A172 (cell line): ENCODE measurements at places on chromosomes 6 and 20.

DNA sequence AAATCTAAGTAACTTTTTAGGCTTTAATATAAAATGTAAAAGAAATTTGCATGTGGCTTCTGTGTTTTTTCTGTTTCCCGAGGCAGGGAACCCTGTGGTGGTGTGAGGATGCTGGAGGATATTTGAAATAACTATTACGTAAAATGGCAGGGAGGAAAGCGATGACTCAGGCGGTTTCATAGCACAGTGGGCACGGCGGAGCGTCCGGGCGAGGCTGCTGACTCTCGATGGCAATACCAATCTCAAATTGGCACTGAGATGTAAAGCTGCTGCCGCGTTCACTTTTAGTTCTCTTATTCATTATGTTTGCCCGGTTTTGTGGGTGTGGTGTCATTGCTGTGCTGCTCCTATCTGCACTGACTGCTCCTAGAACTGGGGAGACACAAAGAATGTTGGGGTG lies 254.3 kb downstream of the THBS2 start:
- peak; percentile 43 for DNase-seq

- DNase-seq = no peak
These were observed 10.4 kb upstream of the SUMO4 start for GRCh38 chr6:149389509-149390297.

GRCh38 chr6:167794161-167795157 lies 32.3 kb upstream of the AFDN start:
- no peak for DNase-seq

DNA sequence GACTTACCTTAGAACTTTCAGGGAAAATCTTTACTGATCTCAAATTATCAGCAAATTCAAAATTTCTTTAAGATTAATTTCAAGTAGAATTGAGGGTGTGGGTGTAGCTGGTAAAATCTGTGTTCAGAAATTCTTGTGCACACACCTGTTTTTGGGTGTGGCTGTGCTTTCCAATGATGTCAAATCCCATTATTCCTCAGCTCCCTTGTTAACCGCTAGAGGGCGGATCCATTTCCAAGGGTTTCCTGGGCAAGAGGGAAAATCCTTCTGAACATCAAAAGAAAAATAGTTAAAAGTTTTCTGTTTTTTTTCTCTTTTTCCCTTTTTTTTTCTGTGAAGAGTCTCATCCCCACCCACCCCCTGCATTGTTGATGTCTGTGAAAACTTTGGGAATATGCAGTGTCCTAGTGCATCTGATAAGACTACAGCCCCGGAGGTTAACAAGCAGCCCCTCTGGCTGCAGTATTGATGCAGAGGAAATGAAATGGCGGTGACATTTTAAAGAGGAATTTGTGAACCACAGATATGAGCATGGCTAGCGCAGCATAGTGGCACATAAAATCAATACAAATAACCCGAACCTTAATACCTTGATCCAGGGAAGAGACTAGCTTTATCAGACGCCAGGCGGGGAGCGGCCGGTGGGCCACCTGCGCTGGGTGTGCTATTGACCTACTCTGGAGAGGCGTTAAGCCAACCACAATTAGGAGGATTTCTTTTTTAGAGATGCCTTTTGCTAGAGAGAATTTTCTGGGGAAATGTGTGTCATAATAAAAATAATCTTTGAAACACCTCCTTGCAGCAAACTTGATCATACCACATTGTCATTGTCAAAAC lies 130.9 kb downstream of the FOXA2 start:
- DNase-seq = peak; percentile 32

- peak; percentile 27 for DNase-seq
These were observed 35.8 kb downstream of the TBX18 start for GRCh38 chr6:84728602-84729001.

- no peak for DNase-seq
These were observed 424.5 kb downstream of the HTR1B start for GRCh38 chr6:77038807-77039206.

DNA sequence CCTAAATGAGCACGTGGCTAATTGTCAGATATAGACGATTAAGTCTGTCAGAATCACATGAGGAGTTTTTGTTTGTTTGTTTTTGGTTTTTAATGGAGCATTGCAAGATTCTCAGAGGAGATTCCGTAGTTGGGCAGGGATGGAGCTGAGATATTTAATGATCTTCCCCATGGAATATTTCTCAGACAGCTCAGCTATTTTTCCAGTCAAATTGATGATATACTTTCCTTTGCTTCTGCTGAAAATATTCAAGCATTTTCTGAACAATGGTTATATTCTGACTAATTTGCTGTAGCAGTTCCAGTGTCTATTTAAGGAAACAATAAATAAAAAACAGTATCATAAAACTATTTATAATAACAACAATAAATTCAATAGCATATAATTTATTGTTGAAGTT lies 348.4 kb downstream of the KIF16B start:
- no peak for DNase-seq

- no peak for DNase-seq
These were observed 654.1 kb upstream of the MARCKS start for GRCh38 chr6:113202852-113203714.

- peak; percentile 28 for DNase-seq
These were observed 174.5 kb upstream of the SNX9 start for GRCh38 chr6:157648561-157648960.

DNA sequence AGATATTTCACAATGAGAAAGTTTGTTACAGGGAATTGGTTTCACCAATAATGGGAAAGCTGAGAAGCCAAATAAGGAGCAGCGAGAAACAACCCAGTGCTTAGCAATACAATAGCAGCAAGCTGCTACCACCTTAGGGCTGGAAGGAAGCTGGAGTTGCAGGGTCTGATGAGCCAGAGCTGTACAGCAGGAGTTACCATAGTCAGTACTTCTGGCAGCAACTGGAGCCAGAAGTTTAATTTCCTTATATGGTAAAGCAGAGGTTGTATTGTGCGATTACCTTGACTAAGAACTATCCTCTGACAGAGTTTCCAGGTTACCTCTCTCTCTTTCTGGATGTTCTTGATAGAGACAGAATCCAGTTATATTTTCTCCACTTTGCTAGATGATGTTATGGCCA lies 137.1 kb upstream of the OLIG3 start:
- DNase-seq = no peak

DNA sequence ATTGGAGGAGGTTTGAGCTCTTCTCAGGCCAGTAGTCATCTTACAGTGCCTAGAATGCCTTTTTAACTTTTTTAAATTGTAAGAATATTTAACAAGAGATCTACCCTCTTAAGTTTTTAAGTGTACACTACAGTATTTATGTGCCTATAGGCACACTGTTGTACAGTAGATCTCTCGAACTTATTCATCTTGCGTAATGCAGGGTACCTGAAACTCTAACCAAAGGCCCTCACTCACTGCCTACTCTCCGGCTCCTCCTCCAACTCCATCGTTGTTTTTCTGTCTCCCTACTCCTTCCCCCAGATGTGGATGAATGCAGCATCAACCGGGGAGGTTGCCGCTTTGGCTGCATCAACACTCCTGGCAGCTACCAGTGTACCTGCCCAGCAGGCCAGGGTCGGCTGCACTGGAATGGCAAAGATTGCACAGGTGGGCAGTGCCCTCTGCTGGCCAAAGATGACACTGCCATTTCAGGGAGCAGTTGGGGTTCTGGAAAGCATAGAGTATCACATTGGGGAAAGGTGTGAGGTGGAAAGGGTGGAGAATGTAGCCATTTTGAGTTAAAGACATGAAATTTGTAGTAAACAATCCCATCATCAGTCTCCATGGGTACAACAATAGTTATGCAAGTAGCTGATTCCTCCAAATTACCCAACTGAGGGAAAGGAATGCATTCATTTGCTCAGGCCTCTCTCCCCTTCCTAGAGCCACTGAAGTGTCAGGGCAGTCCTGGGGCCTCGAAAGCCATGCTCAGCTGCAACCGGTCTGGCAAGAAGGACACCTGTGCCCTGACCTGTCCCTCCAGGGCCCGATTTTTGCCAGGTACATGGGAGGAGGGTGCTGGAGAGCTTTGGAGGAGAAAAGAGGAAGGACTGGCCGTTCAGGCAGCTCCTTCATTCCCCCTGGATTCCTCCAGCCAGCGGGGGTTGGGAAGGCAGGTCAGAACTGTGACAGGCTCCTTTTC lies 18.4 kb upstream of the ZNF76 start:
- DNase-seq = peak; percentile 39

GRCh38 chr20:59625214-59625922 lies 21.0 kb downstream of the PHACTR3 start:
- DNase-seq = no peak

DNA sequence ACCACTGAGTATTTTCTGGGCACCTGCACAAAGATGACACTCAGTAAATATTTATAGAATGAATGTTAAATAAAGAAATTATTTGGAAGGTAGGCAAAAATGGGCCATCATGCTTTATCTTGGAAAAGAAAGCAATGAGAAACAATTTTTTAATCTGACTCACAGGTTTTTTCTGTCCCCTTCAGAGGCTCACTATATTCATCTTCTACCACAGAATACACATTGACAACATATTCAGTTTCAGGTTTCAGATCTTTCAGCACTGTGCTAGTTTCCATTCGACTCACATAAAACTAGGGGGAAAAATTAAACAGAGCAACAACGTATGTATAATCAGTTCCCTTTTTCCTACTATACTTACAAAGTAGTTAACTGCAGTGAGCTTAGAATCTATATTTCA lies 58.3 kb downstream of the COL12A1 start:
- no peak for DNase-seq

DNA sequence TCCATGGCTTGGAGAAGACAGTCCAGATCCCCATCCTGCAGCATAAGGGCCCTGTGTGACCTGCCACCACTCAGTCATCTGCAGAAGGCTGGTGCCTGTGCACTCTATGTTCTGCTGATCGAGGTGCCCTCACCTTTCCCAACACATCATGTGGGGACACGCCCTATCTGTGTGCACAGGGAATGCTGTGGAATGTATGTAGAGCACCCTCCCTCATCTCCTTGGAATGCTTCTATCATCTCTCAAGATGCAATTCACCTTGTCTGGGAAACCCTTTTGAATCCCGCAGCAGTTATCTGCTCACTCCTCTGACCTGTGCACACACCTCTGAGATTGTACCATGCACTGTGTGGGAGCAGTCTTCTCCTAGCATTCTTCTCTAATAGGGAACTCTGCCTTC lies 207.2 kb upstream of the SSTR4 start:
- DNase-seq = no peak

GRCh38 chr6:41818271-41819054 lies 31.0 kb downstream of the TOMM6 start:
- DNase-seq = no peak

- DNase-seq = peak; percentile 23
These were observed 903 bp downstream of the CNKSR3 start for GRCh38 chr6:154509421-154510143.

- DNase-seq = no peak
These were observed 9.3 kb upstream of the FBXO9 start for GRCh38 chr6:53055873-53056272.

- no peak for DNase-seq
These were observed 44.6 kb downstream of the TAF4 start for GRCh38 chr20:62020935-62021701.

- no peak for DNase-seq
These were observed 62.9 kb upstream of the MOCS1 start for GRCh38 chr6:39997101-39997635.

DNA sequence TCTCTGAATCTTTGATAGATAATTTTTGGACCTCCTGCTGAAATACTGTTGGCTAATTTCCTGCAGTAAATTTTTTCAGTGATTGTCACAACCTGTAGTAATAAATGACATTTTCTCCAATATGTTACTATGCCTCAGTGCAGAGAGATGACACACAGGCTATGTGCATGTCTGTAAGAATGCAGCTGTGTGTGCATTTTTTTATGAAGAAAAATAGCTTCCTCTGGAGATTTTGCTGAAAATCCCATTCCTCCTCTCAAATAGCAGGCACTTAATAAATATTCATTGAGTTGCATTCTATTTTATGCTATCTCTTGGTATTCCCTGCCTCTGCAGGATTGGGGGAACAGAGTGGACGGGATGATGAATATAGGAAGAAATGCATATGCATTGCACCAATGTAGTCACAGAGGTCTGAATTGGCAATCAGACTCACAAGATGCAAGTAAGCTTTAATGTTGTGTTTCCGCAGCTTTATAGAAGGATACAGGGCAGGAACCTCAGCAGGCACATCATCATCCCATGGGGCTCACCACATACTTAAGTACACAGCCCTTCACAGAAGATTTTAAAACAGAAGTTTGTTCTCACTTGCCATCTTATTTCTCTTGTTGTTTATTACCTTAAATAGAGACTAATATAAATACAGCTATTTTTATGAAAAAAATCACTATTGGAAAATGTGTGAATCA lies 474.7 kb downstream of the EPM2A start:
- no peak for DNase-seq

DNA sequence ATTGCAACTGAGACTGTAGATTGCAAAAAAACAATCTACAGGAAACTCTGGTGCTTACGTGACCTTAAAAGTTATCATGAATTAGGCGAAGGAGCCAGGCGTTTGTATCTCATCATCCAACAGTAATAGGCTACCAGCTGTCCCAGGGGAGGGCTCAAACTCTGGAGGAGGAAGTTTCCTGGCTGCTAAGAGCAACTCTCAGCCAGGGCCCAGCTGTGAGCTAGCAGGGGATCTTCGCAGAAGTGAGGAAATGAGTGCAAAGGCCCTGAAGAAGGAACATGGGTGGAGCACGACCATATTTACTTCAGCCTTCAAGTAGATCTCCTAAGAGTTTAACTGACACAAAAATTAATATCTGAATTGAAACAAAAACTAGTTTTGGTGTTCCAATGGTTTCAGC lies 686.9 kb upstream of the MAP3K7 start:
- DNase-seq = no peak

DNA sequence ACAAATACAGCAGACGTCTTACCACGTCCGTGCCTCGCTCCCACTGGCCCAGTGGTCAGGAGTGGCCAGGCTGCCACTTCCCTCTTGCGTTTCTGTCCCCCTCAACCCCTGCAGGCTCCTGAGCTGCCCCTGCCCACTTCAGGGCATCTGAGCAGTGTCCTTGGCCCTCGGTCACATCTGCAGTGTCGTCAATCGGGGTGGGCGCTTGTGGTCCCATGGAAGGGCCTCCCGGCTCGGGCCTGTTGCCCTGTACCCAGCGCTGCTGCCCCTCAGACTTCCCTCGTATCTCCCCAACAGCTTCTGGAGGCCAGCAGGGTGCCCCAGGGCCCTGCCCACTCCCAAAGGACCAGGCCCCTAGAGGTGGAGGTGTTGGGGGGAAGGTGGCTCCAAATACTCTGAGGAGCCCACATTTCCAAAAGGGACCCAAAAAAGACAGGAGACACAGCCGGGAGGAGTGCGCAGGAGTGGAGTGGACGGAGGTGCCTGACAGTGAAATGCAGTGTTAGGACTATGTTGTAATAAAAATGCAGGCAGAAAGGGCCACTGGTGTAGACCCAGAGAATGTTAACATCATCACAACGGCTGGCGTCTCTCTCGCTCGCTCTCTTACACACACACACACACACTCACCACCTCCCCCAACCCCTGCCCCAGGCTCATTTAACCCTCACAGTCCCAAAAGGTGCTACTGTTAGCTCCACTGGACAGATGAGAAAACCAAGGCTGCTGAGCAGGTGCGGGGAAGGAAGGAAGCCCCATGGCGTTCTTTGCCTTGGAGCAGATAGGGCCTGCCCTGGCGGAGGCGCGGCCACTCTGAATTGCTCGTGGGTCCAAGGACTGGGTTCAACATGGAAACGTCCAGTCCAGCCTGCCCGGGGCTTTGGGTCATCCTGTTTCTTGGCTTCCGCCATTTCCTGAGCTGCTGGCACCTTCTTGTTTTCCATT lies 343.9 kb downstream of the ZFAND3 start:
- DNase-seq = no peak
